ENCODE measurements at places on chromosomes 4 and X.
A peak's percentile ranks its signal among the peaks of the same experiment; 100 is the strongest.

GRCh38 chr4:183826461-183826860 lies 78.6 kb upstream of the STOX2 start:
- DNase-seq, result no peak

DNA sequence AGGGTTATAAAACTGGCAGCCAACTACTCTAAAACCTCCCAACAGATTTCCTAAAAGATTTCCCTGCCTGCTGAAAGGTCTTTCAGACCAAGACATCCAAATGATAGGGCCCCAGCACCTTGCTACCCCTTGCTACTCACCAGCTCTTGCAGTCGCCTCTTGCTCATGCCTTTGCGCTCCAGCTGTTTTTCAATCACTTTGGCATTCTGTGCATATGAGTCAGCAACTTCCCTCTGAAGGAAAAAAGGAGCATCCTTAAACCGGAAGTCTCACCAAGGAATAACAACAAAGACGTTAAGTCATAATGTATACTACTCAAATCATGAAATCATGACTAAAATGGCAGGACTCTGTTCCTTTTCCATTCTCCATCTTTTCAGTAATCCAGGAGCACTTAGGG lies 24.0 kb downstream of the STEEP1 start:
- DNase-seq, result peak; percentile 44

DNA sequence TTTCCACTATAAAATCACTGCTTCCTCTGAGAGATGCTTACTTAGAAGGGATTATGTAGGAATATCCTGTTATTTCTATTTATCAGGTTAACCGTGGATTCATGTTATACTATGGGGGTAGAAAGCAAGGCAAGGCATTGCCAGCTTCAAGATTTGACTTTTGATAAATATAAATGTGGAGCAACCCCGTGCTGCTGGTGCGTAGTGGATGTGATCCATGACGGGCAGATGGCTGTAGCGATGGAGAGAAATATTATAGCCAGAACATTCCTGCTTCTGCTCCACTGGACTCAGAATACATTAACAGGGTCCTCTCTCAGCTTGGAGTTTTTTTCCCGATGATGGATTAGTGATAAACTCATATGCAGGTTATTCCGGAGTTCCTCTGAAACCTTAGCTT lies 157.6 kb downstream of the TENM3 start:
- DNase-seq, result no peak

DNA sequence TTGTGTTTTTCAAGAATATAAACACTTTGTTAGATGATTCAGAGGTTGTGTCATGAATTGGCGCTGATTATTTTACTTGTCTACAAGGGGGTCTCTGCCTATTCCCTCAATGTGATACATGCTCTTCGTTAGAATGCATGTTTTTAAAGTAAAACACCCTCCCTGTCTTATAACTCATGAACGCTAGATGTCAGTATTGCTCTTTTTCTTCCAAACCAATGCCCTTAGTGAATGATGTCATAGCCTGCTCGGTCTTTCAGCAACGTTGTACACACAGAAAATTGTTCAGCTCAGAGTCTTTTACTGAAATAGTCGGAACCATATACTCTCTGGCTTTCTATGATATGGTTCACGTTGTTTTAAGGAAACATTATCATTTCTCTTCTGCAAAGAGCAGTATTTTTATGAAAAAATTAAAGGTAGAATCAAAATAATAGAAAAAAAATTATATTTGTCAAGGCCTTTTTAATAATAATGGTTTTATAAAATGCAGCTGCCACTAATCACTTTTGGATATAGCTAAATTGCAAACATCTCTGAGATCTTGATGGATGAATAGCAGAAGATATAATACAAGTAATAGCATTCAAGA lies 292.9 kb downstream of the TLL1 start:
- peak; percentile 59 for DNase-seq

Data from HTR-8/SVneo (cell line).